ENCODE measurements at places on chromosomes 6 and 20. TPM values are rescaled to one million over a fixed set of nuclear protein-coding genes. Genes with fewer than 3 reads are reported as not detected.

BMP6 gene
- polyA plus RNA-seq: 0.55 TPM

ELOVL5 gene
- 9.5 TPM for polyA plus RNA-seq

GMPR gene
- 2.5 TPM for polyA plus RNA-seq

MOCS1 gene
- 3.8 TPM for polyA plus RNA-seq

LY6G5B gene
- 5.3 TPM for polyA plus RNA-seq

NFS1 gene
- 23.4 TPM for polyA plus RNA-seq

AGER gene
- 8.3 TPM for polyA plus RNA-seq

LGSN gene
- not detected for polyA plus RNA-seq

PAK5 gene
- 0.21 TPM for polyA plus RNA-seq

COQ3 gene
- 9.5 TPM for polyA plus RNA-seq

TRAPPC3L gene
- 0.01 TPM for polyA plus RNA-seq

PRSS16 gene
- 8.9 TPM for polyA plus RNA-seq

RBM38 gene
- polyA plus RNA-seq: 10.9 TPM

SAPCD1 gene
- polyA plus RNA-seq: 7.6 TPM

IFNGR1 gene
- polyA plus RNA-seq: 27.9 TPM

LEMD2 gene
- polyA plus RNA-seq: 39.8 TPM

DAAM2 gene
- polyA plus RNA-seq: 10.7 TPM

ARHGAP40 gene
- polyA plus RNA-seq: 27.9 TPM
